ENCODE measurements at places on chromosomes 12 and 14.
A peak's percentile ranks its signal among the peaks of the same experiment; 100 is the strongest.

DNA sequence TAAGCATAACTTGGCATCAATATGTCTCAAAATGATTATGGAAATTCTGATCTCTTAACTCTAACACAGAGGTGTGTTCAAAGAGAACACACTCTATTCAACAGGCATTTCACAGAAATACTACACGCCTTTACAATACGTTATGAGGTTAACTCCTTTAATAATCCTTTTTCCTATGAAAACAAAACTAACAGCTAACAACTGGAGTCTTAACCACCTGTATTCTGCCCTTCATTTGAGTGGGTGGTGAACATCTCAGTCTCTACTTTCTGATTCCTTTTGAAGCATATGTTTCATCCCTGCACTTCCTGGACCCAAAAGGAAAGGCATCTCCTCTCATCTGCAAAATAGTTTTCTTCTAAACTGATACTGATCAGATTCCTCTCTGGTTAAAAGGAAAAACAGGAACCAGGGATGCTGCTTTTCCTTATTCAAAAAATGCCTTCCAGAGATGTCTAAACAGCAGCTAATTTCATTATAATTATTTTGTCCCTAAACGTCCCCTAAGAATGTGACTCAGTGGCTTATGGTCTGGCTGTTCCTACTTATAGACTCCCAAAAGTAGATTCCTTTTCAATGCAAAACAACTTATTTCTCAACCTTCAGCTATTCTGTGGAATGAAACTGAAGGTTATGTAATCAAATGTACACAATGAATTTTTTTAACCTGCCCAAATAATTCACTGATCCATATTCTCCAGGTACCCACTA, 24.1 kb downstream of the ITPR2 start:
- DNase-seq: no peak

DNA sequence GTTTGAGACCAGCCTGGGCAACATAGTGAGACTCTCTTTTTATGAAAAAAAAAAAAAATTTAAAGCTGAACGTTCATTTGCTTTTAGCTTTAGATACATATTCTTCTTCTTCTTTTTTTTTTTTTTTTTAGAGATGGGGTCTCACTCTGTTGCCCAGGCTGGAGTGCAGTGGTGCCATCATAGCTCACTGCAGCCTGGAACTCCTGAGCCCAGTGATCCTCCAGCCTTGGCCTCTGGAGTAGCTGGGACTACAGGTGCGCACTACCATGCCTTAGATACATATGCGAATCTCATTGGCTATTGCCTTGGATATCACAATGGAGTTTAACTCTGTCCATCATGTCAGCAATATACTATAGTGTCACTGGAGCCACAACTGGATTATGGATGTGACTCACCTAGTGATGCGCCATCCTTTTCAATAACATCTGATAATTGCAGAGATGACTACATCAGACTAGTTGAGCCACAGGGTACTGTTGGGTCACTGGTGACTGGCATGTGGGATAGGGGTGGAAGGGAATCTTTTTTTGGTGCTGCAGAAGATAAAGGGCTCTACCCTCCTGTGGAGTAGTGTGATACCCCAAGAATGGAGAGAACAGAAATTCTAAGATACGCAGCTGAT, 2.7 kb upstream of the ADIPOR2 start:
- no peak for DNase-seq

DNA sequence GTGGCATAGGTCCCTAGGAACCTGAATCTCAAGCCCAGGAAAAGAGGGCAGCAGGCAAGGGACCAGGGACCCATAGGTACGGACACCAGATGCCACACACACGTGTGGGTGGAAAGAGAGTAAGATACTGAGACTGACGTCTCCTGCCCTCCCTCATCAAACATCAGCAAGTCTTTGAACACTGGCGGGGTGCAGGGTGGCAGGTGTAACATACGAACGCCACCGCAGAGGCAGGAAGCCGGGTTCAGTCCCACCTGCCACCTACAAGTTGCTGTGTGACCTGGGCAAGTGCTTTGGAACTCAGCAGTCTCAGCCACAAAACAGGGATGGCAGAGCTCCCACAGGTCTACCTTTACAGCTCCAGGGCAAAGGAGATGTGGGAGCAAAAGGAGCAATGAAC, 11.1 kb downstream of the ACTN1 start:
- peak; percentile 54 for DNase-seq

DNA sequence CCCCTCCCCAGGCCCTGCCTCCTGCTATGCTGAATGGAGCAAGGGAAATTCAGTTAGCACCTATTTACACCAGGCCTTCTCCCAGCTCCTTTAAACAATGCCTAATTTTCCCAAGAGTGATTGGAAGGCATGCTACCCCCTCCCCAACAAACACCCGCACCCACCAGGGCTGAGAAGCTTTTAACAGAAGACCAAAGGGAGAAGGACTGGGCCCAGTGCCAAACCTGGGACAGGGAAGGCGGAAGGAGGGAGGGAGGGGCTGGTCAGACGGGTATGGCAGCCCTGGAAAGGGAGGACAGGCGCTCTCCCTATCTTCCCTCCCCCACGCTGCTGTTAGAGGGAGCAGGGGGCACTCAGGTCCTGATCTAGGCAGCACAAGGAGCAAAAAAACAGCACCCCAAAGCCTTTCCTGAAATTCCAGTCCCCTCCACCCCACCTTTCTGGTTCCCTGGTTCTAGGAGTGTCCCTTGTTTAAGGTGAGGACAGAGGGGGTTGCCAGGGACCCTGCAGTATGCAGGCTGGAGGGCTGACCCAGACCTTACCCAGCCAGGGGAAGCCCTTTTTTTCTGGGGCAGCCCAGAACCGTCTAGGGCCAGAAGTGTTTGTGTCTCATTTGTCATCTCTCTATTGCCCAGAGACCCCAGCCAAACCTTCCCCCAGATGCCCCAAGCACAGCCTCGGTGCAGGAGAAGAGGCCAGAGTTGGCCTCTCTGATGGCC, 2.4 kb upstream of the KRT8 start:
- no peak for DNase-seq

DNA sequence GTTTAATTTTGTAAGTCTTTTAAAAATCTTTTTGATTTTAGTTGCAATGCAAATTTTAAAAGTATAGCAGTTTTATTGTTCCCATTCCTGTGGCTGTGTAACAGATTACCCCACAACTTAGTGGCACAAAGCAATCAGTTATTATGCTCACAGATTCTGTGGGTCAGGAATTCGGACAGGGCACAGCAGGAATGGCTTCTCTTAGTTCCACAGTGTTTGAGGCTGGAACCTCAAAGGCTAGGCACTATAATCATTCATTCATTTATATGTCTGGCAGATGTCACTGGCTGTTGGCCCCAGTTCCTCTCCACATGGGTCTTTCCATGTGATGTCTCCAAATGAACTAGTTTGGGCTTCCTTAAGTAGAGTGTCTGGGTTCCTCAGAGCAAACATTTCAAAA, 193.3 kb downstream of the RAD51B start:
- DNase-seq: peak; percentile 46

DNA sequence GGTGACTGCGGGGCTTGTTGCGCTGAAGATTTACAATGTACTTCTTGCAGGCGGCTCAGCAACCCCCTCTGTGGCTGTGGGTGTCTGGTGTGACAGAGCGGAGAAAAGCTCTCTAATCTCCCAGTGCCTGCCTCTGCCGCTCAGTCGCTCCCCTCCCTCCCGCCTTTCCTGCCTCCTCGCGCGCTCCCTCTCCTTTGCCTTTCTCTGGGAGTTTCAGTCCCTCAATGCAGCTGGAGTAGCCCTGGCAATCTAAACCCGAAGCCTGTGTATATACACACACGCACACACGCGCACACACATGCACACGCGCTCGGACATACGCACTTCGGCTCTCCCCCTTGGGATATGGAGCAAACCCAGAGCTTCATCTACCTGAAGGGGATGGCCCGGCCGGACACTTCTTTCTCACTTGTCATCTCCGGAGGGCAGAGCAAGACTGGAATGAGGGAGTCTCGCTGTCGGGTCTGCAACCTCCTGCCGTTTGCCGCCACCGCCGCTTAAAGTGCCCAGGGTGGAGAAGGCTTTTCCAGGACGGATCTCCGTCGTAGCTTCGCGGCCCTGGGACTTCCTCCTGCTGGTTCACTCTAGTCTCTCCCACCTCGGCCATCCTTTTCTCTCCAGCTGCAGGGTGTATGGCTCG, 599 bp upstream of the TRHDE start:
- DNase-seq: peak; percentile 75

DNA sequence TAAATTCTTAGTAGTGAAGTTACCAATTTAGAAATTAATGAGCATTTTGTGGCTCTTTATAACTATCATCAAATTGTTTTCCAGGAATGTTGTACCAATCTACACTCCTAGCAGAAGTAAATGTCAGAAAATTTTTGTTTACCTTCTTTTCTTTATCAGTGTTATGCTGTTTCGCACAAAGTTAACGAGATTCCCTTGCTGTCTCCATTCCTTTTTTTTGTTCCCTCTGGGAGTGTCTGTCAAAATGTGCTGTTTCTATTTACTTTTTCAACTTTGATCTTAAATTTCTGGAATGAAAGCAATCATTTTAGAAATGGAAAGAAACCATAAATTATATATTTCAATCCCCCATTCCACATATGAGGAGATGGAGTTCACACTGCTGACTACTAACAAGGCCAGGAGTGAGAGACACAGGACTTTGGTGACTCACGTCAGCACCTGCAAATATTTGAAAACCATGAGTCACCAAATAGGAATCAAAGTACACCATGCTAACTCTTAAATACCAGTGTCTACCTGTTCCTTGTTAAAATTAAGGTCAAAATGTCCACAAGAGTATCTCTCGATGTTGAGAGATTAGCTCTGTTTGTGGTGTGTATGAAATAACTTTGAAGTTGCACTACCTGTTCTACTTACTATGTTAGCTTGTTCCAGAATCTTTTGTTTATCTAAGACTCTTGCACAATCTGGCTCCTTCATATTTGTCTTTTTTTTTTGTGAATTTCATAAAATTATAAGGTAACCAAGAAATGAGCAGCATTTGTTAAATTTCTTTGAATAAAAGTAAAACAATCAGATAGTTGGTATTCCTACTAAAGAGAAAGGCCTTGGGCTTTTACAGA, 106.0 kb downstream of the RMST start:
- no peak for DNase-seq

DNA sequence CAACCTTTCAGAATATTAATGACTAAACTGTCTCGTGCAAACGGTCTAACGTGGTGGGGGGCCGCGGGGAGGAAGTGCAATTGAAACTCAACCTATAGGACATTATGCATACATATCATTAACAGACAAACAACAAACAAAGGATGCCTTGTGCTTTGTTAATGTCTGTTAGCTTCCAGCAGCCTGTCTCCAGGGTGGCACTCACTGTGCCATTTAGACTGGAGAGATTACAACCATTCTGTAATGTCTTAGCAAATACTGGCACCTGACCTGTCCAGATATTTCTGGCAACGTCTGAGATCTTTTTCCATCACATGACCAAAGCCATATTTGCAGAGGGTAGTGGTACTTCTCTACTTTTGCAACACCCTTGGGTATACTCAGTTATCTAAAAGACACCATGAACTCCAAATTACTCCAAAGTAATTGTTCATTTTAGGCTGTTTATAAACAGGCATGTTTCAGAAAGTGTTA, 11.6 kb downstream of the BHLHE41 start:
- no peak for DNase-seq

GRCh38 chr12:42145197-42145549, 499 bp upstream of the GXYLT1 start:
- DNase-seq: no peak

GRCh38 chr14:61477712-61478462, 156.5 kb downstream of the PRKCH start:
- DNase-seq: peak; percentile 88

- DNase-seq: no peak
Observed at GRCh38 chr12:92244036-92244435, 98.4 kb upstream of the BTG1 start.

- DNase-seq: no peak
Observed at GRCh38 chr12:128267651-128268378, 845 bp downstream of the TMEM132C start.

DNA sequence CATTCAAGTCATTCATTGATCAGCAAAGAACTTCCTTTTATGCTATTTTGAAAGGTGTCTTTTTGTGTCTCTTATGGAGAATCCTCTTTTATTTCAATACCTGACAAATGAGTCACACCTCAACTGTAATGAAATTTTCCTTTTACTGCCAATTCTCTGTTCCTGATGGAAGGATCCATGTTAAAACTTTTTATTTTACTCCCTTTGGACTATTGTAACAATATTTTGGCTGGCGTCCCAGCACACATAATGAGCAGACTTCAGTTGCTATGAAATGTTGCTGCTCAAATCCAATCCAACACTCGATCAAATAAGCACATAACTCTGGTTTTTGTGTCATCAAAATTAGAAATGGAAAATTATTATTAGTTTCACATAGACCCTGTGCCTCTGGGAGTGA, 21.9 kb upstream of the SLC15A5 start:
- no peak for DNase-seq

DNA sequence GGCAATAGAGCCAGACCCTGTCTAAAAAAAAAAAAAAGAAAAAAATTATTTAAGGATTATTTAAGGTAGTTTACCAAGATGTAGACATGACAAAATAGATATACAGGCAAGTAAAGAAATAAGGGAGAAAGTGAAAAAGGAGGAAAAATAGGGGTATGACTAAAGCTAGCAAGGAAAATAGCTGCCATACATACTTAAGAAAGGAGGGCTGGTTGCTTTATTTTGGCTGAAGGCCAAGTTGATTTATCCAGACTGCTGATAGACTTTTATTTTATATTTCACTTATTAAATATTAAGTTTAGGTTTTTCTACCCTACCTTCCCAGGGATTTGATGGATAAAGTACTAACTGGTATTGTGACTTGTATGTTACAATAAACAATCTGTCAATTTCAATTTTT, 8.3 kb upstream of the AEBP2 start:
- DNase-seq: no peak

DNA sequence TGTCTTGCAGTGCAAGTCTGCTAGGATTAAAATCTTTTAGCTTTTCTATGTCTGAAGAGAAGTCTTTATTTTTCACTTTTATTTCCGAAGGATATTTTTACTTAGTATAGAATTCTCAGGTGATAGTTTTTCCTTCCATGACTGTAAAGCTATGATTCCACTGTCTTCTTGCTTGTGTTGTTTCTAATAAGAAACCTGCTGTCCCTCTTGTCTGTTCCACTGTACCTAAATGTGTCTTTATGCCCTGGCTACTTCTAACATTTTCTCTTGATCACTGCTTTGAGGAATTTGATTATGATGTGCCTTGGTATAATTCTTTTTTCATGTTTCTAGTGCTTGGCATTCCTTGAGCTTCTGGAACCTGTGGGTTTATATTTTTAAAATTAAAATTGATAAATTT, 228.7 kb downstream of the CACNA1C start:
- no peak for DNase-seq

DNA sequence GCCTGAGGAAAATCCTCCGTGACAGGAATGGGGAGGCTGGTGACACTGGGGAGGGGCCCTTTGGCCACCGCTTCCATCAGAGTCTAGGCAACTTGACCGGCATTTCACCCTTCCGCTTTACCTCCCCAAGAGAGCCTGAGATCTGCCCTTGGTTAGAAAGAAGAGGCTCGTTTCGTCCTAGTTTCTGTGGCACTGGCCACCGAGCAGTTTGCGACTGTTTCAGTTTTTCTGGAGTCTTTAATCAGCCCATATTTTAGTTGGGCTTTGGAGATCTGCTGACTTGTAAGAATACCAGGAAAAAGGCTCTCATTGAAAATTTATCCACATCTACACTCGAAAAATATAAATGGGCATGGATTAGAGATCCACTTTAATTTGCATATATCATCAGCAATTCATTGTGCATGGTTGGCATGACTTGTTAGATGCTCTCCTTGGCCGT, 414 bp upstream of the ANKS1B start:
- DNase-seq: no peak
